ENCODE measurements at places on chromosomes 16 and 17.
A peak's percentile ranks its signal among the peaks of the same experiment; 100 is the strongest.

GRCh38 chr17:41322094-41322902 lies 6.8 kb upstream of the KRTAP17-1 start:
- DNase-seq = no peak

GRCh38 chr17:34173241-34173640 lies 81.8 kb upstream of the CCL2 start:
- DNase-seq = no peak

- no peak for DNase-seq
Observed at GRCh38 chr16:48124266-48124665, 31.5 kb downstream of the ABCC12 start.

GRCh38 chr16:31038993-31039392 lies 5.6 kb downstream of the STX4 start:
- DNase-seq = no peak

DNA sequence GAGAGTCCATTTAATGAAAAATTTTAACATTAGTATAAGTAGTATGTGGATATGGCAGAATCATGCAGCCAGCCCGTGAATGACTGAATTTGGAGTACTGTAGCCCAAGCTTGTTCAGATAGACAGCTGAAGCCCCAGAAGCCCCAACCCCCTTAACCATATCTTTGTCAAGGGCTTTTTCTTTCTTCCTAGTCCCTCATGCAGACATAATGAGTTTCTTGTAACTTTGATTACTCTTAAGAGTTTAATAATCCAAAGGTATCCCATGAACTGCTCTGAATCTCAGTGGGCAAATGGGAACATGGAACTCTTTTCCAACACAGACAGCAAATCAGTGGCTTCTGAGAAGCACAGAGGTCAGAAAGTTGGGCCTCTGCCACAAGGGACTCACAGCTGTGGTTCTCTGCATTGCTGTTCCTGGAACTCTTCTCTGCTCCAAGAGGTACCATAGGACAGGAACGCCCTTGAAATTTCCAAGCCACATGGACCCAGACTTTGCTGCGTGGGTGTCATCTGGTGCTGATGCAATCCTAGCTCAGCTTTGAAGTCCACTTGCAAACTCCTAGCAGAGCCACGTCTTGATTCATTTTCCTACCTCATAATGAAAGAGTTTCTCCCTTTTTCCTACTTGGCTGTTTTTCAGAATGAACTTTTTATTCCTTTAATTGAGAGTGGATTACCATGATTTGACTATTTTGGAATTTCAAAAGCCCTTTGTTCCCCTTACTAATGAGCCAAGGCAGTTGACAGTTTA lies 18.1 kb downstream of the LYRM1 start:
- no peak for DNase-seq

GRCh38 chr17:57834146-57834741 lies 15.6 kb downstream of the MRPS23 start:
- no peak for DNase-seq

GRCh38 chr16:14510939-14511799 lies 118.9 kb downstream of the PARN start:
- DNase-seq = no peak

- peak; percentile 34 for DNase-seq
Observed at GRCh38 chr17:4998027-4998731, 429 bp downstream of the KIF1C start.

DNA sequence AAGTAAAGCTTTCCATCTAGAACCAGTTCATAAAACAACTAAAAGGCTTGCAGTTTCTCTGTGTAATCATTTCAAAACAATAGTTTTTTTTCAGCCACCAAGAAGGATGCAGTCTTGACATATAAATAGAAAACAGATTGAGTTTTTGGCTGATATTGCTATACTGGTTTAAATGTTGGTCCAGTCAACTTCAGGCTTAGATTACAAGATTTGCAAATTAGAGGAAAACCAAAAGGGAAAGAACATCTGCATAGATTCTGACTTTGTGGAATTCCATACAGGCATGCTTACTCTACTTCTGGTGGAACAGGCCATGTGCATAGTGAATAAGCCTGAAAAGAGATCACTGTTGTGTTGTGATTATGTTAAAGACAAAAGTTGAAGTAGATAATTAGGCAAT lies 150.3 kb downstream of the BCAS3 start:
- no peak for DNase-seq

- DNase-seq = no peak
Observed at GRCh38 chr16:48102083-48103008, 53.4 kb downstream of the ABCC12 start.

GRCh38 chr16:59214455-59214854 lies 480.3 kb upstream of the GOT2 start:
- no peak for DNase-seq

DNA sequence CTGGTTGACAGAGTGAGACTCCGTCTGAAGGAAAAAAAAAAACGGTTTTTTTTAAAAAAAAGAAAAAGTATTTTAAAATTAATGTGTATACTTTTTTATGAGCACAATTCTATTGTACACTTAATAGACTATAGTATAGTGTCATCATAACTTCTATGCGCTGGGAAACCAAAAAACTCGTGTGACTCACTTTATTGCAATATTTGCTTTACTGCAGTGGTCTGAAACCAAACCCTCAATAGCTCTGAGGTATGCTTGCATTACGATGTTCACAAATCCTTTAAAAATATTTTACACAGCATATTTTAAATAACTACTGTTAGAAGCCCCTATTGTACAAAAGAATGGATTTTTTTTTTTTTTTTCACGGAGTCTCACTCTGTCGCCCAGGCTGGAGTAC lies 12.4 kb upstream of the MAP2K6 start:
- DNase-seq = no peak

DNA sequence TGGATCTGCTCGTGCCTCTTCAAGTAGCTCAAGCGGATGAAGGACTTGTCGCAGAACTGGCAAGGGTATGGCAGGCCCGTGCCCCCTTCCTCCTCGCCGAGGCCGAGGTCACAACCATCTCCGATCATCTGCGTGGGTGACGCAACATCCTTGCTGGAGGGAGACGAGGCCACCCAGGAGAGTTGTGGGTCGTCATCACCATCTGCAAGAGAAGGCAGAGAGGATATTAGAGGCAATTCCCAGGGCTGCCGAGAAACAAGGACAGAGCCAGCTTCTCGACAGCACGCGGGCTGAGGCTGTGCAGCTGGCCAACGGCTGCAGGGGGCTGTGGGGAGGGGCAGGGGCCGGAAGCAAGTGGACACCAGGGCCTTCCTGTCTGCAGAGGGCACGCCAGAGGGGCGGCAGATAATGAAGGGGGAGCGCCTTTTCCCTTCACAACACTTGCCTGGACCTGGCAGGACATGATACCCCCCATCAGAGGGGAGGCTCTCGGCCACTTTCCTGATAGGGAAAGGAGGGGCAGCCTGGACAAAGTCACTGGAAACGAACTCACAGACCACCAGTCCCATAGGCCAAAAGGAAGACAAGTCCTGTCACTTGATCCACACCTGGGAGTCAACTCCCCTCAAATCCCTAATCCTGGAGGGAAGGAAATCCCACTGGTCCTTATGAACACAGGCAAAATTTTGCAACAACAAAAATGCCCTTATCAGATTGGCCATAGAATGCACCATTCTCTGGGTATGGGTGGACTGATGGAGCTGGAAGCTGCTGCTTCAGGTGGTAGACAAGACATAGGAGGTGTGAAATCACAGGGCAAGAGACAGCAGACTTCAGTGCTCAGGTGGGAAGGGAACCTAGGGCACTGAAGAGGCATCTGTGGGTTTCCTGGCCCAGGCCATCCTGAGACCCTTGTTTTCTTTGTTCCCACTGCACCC lies 217.0 kb downstream of the ZNF423 start:
- DNase-seq = no peak

DNA sequence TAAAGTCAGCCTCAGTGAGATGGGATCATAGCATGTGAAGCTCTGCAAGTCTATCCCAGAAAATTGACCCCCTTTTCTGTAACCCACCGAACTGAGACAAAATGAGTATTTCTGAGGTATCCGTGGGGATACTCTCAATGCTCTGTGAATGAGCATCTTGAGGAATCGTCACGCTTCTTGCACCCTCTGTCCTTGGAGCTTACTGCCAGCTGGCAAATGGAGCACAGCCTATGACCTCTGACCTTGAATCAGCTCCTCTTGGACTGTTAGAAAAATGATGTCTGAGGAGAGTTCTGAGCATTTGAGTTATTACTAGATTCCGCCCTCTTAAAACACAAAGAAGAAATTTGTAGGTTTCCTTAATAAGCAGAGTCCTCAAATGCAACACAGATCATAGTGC lies 342.1 kb downstream of the ZFHX3 start:
- no peak for DNase-seq

DNA sequence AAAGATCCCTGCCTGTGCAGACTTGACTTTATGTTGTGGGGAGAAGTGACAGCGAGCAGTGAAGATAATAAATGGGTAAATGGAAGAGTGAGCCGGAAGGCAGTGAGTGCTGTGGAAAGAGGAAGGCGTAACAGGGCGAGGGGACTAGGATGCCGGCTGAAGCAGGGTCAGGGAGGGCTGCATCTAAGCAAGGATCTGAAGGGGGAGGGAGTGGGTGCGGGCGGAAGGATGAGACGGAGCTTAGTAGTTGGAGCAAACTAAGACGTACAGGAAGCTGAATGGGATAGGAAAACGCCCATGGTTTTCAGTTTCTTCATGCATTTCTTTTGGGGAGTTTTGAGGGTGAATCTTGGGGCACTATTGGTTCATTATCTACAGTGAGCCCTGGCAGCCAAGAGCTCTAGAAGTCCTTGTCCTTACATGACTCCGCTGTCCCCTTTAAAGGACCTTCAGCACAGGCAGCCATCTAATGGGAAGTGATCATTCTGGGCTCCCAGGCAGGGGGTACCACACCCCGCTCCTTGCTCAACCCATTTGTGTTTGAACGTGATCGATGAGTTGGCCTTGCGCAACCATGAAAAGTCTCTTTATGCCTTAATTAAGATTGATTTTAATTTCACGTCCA lies 10.4 kb upstream of the NAT9 start:
- DNase-seq = no peak

- no peak for DNase-seq
Observed at GRCh38 chr17:17182598-17183136, 23.5 kb downstream of the PLD6 start.

GRCh38 chr17:79082311-79083190 lies 7.9 kb downstream of the ENGASE start:
- DNase-seq = peak; percentile 38

GRCh38 chr16:78961464-78961863 lies 639.1 kb downstream of the MAF start:
- no peak for DNase-seq
